ENCODE measurements at places on chromosomes 5 and 9.

- DNase-seq, result no peak
These were observed 170.5 kb downstream of the NNT start for GRCh38 chr5:43773478-43773844.

- DNase-seq, result no peak
These were observed 4.5 kb downstream of the PRRX2 start for GRCh38 chr9:129669946-129670345.

- no peak for DNase-seq
These were observed 88.2 kb downstream of the PPIC start for GRCh38 chr5:122948319-122948718.

GRCh38 chr5:81188962-81189361, 44.2 kb upstream of the CKMT2 start:
- DNase-seq, result no peak

DNA sequence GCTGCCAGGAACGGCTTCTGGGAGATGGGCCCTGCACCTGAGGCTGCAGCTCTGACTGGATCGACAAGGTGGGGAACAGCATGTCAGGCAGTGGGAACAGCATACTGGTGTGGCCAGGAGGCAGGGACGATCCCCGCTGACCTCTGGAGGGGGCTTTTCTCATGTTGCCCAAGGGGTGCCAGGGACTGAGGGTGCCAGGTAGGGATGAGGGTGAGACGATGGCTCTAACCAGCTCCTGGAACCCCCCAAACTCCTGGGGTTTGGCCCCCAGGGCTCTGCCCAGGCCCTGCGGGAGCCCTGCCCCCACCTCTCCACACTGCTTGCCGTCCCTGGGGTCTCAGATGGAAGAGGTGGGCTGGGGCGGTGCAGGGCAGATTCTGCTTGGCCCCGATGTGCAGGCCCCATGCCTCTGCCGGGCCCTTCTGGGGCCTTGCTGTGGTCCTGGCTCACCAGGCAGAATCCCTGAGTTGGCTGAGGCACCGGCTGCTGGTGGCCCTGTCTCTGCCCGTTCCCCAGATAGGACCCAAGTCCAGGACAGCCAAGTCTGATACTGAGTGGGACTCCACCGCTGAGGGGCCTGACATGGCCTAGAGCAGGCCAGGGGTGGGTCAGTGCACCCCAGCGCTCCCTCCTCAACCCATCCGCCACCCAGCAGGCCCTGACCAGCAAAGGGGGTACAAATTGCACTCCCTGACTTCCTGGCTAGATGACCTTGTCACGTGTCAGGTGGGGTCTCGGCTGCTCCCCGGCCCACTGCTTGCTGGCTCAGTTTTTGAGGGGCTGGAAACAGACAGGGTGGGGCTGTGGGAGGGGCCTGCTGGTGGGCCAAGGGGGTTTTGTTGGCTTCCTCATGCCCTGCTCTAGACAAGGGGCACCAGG, 28.4 kb upstream of the RNF130 start:
- no peak for DNase-seq

DNA sequence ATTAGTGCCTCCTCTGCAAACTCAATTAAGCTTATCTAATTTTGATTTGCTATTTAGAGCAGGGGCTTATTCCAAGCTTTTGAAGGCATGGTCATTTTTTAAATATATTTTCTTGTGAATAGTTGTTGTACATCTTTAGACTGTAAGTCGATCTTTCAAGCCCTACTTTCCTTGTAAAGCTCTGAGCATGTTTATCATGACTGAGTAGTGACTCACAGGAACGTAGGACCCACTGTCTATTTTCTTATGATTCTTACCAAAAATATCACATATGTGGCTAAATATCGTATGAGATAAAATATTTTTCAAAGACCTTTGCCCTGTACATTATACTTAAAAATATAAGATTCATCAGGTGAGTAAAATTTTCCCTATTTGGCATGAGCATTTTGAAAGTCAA, 440.4 kb upstream of the GRIN3A start:
- DNase-seq, result no peak

Measured in large intestine (tissue), 12 donors.